Tongue (tissue), 3 donors: ENCODE measurements at places on chromosomes 1 and 21.
A peak's percentile ranks its signal among the peaks of the same experiment; 100 is the strongest.

DNA sequence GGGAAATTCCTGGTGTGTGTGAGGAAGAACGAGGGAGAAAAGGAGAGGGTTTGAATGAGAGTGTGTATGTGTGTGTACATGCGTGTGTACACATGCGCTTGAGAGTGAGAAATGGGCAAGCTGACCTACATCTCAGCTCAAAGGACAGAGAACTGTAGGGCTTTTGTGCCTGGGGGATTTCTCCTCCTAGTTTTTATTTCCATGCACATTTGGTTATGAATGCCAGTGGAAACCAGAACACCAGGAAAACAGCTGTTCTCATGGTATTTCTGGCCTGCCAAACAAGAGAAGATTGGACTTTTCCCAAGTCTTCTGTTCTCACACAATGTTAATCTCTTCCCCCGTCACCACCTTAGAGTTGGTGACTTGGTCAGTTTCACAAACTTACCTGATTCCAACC, 45.2 kb downstream of the SLC44A3 start:
- DNase-seq, result peak; percentile 90

GRCh38 chr1:68373173-68373572, 76.6 kb downstream of the RPE65 start:
- DNase-seq, result no peak

- no peak for DNase-seq
Measured at GRCh38 chr1:183879494-183879893, 74.6 kb downstream of the RGL1 start.

- no peak for DNase-seq
Measured at GRCh38 chr1:57262472-57262871, 161.4 kb downstream of the DAB1 start.

GRCh38 chr1:84199257-84199656, 55.2 kb downstream of the PRKACB start:
- no peak for DNase-seq

DNA sequence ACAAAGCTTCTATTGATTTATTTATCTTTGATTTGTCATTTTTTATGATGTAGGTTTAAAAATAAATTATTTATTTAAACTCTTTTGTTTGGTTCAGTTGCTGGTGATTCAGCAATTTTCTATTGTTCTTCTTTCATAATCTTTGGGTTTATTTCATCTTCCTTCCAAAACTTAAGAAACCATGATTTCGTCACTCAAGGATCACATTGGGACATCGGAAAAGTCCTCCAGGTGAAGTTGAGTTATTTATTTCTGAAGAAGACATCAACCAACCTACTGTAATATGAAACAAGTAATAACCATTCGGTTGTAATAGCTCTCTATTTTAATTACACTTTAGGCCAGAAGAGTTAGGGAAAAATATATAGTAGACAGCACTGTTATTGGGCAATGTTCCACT, 23.0 kb upstream of the WLS start:
- DNase-seq, result no peak

DNA sequence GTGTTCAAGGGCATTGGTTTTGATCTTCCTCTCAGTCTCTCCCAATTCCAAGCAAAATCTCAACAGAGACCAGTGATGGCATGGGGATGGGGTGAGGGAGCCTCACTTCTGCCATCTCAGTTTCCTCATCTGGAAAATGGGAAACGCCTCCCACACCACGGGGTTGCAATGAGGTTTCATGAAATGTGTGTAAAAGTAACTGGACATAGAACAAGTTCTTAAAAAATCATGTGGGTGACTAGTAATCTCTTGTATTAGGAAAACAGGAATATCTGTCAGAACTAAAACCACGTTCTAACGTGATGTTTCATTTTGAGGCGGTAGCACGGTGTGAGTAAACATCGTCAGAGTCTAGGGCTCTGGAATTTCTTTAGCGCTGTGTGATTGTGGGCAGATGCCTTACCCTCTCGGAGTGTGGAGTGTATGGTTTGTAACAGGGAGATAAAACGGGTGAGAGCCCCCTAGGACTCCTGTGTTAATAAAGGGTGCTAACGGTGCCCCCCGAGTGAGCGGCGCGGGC, 55.5 kb upstream of the DNAJC6 start:
- no peak for DNase-seq
